AG10803 (cell line): ENCODE measurements at places on chromosomes 6 and 20.

DNA sequence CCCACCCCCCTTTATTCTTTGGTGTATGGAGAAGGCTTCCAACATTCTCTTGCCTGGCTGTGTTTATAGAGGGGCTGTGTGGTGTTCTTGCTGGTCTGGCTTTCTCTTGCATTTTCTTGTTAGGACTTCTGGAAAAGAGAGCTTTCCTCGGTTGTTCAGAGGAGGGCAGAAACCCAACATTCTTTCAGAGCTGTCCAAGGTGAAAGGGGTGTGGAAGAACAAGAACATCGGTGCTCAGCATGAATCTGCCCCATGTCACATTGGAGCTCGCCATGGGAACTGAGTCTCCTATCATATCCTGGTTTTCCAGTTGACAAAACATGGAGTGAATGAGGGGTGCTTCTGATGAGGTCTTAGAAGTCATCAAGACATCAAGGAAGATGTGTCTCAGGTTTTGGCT, 281.8 kb downstream of the RNF144B start:
- no peak for DNase-seq

- DNase-seq, result no peak
Observed at GRCh38 chr6:9346923-9347322, 911.6 kb upstream of the SLC35B3 start.

DNA sequence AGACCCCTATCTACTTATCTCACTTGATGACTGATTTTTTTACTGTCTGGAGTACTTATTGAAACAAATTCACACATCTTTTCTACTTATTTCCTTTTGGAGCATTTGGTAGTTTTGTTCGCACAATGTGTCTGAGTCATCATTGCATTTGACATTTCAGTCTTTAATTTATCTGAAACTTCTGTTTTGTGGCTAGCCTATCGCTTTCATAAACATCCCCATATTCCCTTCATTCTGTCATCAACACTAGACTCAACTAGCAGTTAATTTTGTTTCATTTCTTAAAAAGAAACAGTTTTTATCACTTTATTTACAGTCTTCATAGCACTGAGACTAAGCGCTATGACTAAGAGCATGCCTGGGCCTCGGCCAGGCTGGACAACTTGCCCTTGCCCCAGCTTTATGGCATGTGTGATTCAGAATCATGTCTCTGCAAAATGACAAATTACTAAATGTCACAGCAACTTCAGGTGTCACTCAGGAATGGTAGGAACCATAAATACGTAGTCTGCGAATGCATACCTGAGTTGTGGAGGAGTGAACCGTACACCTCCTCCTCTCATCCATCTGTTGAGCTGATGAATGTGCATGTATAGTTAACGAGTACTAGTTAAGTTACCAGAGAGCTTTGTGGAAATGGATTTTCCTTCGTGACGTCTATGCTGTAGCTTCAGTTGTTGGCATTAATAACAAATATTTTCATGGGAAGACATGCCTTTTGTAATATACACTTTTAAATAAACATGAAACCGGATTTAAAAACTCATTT, 16.2 kb downstream of the L3MBTL3 start:
- DNase-seq, result peak; percentile 88

- DNase-seq, result peak; percentile 23
Observed at GRCh38 chr6:138278326-138278725, 60.0 kb upstream of the PBOV1 start.

DNA sequence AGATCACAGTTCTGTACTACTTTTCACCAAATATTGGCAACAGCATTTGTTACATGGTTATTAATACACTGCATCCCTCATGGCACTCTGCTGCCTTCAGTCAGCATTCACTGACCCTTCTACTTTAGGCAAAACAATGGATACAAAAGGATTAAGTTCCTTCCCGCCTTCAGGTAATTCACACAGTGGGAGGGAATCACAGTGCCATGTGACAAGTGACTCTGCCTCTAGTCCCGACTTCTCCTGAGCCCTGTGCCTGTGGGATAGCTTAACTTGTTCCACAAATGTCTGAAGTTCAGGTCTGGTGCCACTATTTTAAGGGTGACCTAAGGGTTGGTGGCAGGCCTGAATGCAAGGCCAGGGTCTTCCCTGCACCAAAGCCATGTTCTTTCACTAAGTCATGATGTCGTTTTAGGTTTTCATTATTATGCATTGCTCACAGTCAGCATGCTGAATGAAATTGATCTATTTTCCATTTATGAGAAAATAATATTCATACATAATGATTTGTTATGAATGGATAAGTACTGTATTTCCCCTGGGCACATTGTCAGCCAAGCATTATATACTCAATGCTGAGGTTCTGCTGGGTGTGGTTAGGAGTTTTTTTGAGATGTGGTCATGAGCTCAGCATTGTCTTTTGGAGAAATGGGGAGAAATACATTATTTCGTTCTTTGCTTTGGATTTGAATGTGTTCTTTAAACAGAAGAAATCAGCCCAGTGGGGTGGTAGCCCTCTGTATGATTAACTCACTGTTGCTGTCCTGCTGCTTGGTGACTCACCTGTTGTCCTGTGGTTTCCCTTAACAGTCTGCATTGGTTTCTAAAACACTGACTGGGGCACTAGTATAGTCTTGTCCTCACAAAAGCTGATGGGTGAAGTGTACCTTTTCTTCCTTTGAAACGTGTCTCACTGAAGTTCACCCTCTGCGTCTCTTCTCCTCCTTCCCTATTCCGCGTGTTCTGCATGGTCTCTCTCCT, 66.4 kb downstream of the AFDN start:
- DNase-seq, result peak; percentile 20
